ENCODE measurements at places on chromosomes 4 and X. TPM values are rescaled to one million over a fixed set of nuclear protein-coding genes. Genes with fewer than 3 reads are reported as not detected.

The LAGE3 gene
- total RNA-seq, result 60.3 TPM

The DACH2 gene
- 4.6 TPM for total RNA-seq

The PRDM8 gene
- total RNA-seq, result not detected

The EDA2R gene
- 7.0 TPM for total RNA-seq

The RHOXF2 gene
- not detected for total RNA-seq

The ITIH6 gene
- total RNA-seq, result not detected

The RELL1 gene
- total RNA-seq, result 28.5 TPM
